PC-9 (cell line): ENCODE measurements at places on chromosomes 4 and X. TPM values are rescaled to one million over a fixed set of nuclear protein-coding genes. Genes with fewer than 3 reads are reported as not detected.

GRCh38 chr4:39319676-39320075 is 46.5 kb downstream of the RFC1 start:
- peak; percentile 17 for DNase-seq

GRCh38 chr4:44147571-44148075 is 301.0 kb downstream of the KCTD8 start:
- no peak for DNase-seq

DNA sequence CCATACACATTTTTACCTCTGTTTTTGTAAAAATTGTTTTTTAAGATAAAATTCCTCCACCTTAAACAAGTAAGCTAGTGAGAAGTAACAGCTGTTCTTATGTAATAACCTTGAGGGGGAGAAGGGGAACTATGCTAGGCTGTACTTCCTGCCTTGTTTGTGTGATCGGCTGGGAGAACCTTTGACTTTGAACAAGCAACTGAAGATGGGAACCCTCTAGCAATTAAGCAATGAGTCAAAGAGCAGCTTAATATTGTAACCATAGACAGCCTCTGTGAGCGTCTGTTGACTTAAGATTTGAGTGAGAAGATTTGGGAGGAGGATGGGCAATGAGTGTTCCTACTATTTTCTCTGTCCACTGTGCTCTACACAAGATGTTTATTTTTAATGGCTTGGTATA is 135.1 kb downstream of the SCLT1 start:
- no peak for DNase-seq

- DNase-seq = no peak
These were observed 84.3 kb downstream of the FHDC1 start for GRCh38 chr4:153020457-153020856.

DNA sequence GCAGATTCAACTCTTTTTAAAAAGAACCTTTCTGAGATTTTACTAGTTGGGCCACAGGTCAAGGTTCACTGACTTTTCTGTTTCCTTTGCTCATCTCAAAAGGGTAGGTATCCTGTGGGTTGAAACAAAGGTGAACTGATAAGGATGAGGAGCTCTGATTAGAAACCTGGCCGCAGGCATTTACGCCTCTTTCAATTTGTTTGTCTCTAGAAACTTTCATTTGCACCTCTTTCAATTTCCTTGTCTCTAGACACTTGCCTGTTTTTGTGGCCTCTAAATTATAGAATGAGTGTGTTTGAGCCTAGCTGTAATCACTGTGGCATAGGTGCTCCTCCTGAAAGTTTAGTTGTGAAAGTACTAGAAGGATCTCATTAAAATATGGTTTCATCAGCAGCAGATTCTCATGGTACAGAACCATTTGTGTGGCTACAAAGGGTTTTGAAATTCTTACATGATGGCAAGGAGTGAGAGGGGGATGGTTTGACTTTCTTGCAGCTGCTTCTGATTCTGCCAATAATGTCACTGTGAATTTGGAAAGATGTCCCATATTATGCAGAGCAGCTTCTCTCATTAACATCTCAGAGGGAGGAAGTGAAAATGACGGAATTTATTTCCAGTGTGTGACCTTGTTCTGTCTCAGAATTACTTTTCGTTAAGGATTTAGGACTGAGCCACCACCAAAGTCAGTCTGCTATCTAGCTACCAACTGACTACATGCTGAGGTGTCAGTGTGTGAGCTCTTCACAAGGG is 142.2 kb downstream of the SH2D1A start:
- DNase-seq = no peak

- DNase-seq = no peak
These were observed 101.8 kb downstream of the ARAP2 start for GRCh38 chr4:36142504-36142903.

GRCh38 chr4:37726666-37727065 is 40.5 kb upstream of the RELL1 start:
- DNase-seq = no peak

DNA sequence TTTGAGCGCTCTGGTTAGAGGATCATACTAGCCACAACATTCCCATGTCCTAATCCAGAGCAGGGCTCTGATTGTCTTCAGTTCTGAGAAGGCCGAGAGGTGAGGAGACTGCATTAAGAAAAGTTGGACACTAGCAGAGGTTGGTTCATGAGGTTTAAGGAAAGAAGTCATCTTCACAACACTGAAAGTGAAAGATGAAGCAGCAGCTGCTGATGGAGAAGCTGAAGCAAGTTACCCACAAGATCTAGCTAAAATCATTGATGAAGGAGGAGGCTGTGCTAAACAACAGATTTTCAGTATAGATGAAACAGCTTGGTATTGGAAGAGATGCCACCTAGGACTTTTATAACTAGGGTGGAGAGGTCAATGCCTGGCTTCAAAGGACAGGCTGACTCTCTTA is 36.8 kb downstream of the RAP1GDS1 start:
- no peak for DNase-seq

DNA sequence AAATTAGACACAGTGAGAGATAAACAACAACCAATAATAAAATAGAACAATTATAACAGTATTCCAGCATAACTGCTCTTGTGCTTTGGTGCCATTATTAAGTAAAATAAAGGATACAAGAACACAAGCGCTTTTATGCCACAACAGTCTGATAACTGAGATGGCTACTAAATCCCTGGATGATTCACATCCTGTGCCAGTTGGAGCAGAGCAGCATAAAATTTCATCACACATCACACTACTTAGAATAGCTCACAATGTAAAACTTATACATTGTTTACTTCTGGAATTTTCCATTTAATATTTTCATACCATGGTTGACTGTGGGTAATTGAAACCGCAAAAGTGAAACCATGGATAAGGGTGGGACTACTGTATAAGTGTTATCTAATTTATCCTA is 399.9 kb upstream of the CNKSR2 start:
- no peak for DNase-seq

DNA sequence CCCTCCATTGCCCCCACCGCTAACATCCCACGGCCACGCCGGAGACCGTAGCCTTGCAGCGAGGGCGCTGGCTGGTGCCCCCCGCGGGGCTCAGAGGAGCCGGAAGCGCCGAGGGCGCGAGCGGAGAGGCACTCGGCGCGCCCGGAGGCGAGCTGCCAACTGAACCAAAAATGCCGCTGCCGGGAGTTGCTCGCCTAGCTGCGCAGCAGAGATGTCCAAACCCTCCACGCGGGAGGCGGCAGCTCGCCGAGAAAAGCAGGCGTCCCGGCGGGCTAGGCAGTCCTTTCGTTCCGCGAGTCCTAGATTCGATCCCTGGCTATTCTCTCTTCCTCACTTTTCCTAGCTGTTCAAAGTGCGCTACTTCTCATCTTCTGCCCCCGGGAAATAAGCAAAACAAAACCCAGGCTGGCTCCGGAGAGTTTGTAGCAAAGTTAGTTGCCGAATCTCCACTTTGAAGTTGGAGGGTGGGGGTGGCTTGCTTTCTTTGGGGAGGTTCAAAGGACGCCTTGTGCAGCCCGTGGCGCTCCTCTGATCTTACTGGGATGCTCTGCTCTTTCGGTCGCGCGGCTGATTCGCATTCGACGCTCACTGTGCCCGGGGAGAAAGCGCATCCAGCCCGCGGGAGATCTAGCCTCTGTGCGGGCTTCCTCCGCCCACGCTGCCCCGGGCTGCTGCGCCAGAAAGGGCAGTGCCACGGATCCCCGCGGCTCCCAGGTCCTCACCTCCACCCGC is 723 bp downstream of the NKX6-1 start:
- no peak for DNase-seq

- DNase-seq = no peak
These were observed 1847.0 kb upstream of the PCDH10 start for GRCh38 chr4:131302108-131302507.

DNA sequence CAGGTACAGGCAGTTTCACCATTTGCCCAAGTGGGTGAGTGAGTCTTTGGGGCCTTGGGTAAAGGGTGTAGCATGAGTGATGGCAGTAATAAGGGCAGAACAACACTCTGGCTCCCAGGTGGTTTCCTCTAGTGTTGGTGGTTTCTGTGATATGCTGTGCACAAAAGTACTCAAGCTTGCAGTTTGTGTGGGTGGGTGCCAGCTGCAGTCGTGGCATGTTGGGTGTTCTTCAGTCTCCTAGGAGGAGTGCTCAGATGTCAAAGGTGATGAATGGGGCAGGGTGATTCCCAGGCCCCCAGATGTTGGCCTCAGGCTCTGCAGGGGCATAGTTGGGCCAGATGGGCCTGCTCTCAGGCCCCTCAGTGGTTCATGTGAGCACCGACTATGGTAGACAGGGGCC is 166.1 kb upstream of the KLF8 start:
- DNase-seq = no peak

CITED1 gene
- total RNA-seq = not detected in 2 replicates

COL4A5 gene
- total RNA-seq = 82.3 and 102 TPM in 2 replicates

DNA sequence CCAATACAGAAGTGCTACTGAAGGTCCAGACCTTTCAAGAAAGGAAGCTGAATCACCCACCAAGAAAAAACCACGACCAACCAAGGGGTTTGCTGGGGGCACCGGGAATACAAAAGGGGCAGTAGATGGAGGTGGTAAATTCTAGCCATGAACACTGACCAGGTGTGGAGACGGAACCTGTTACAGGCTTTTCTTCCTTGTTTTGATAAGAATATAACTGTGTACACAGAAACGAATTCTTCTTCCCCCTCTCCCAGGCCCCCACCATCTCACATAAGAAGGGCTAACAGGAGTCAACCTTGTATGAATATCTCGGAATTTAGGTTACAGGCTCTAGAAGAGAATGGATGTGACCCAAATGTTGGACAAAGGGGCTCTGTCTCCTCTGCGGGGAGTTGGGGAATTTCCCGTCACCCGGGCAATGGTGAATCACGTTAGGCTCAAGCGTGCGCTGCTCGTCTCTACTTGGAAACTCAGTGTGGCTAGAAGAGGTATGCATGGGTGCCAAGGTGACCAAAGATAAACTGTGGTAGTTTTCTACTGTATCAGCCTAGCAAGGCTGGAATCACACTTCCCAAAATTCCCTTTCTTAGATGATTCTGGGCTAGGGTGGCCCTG is 87.0 kb downstream of the AFAP1 start:
- DNase-seq = peak; percentile 72

BGN gene
- 0.33 and 0.70 TPM in 2 replicates for total RNA-seq

CLGN gene
- 0.35 and 0.38 TPM in 2 replicates for total RNA-seq

- DNase-seq = no peak
These were observed 165.3 kb downstream of the GLRA2 start for GRCh38 chrX:14694611-14695010.

DNA sequence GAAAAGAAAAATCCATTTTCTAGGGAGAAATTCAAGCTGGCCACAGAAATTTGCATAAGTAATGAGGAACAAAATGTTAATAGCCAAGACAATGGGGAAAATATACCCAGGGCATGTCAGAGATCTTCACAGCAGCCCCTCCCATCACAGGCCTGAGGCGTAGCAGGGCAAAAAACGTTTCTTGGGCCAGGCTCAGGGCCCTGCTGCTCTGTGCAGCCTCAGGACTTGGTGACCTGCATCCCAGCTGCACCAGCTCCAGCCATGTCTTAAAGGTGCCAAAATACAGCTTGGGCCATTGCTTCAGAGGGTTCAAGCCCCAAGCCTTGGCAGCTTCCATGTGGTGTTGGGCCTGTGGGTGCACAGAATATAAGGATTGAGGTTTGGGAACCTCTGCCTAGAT is 32.1 kb upstream of the TMPRSS11B start:
- no peak for DNase-seq

SOWAHD gene
- 1.4 and 2.8 TPM in 2 replicates for total RNA-seq

IL21 gene
- not detected in 2 replicates for total RNA-seq

- no peak for DNase-seq
These were observed 25.7 kb downstream of the ADGRG2 start for GRCh38 chrX:19096586-19096985.

DNA sequence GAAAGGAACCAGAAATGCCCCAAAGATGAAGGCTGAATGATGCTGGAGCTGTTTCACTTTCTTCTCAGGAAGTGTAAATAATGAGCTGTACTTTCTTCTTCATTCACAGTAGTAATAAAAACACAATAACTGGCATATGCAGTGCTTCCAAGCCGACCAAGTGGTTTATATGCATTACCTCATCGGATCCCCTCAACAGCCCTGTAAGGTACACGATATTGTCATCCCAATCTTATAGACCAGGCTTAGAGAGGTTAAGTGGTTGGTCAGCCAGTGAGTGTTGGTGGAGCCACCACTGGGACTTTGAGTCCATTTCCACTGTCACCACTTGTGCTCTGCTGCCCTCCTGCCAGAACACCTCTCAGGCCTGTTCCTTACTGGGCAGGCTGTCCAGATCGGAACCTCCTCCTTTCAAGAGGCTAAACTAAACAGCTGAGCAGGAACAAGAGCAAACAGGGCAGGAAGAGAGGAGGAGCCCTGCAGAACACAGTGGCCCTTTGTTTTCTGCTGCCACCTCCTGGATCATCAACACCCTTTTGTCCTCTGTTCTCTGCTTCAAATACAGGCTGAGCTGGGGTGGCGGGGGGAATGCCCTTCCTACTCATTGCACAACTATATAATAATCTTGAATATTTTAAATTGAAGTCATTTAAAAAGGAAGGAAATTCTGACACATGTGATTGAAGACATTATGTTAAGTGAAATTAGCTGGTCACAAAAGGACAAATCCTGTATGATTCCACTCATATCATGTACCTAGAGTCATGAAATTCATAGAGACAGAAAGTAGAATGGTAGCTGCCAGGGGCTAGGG is 112.5 kb upstream of the ATP6AP2 start:
- peak; percentile 34 for DNase-seq

DNA sequence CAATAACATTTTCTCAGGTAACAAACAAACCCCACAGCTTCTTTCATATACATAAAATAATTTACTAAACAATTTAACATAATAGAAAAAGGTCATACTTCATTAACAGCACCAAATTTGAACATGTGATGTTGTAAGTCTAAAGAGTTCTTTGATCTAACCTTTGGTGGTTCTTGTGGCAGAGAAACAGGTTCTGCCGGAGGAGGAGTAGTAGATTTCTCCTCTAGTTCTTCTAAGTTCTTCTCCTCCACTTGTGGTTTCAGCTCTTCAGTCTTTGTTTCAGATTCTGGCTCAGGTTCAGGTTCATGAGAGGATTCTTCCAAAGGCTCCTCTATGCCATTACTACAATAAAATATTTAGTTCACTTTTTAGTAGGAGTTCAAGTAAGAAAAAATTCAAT is 18.3 kb downstream of the G3BP2 start:
- no peak for DNase-seq

DNA sequence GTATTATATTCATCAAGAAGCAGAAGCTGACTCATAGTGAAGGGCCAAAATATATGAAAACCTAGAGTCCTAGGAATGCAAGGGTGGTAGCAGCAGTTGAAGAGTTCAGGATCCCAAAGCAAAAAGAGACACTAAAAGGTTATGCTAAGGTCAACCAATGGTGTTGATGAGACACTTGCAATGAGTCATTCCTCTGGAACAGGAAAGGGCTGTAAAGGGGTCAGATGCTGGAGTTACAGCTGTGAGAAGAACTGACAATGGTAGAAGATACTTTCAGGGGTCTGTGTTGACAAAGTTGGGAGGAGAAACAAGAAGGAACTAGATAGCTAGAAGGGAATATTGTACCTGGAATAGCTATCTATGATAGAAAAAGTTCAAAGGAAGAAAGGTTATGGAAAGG is 47.5 kb downstream of the ZGRF1 start:
- no peak for DNase-seq

DNA sequence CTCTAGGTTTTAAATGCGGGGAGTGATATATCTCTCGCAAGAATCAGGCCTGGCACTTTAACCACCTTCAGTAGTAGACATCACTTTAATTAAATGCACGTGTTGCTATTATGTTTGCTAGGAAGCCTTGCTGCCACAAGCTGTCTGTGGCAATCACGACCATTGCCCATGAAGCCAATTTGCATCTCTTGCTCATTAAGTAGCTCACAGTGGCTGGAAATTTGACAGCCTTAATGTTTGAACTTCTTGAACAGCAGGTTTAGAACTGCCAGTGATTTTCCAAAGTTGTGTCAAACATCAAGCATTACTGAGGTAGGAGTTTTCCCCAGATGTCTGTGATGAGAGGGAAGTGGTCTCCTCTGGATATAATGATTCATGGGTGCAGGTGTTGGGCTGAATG is 642.3 kb upstream of the CPEB2 start:
- no peak for DNase-seq

- DNase-seq = no peak
These were observed 66.4 kb downstream of the PSAPL1 start for GRCh38 chr4:7368296-7368695.
